ENCODE measurements at places on chromosomes 12 and 14.

- DNase-seq: no peak
Observed at GRCh38 chr12:105166736-105167135, 59.2 kb downstream of the WASHC4 start.

- DNase-seq: no peak
Observed at GRCh38 chr12:130739571-130739970, 23.5 kb upstream of the RIMBP2 start.

DNA sequence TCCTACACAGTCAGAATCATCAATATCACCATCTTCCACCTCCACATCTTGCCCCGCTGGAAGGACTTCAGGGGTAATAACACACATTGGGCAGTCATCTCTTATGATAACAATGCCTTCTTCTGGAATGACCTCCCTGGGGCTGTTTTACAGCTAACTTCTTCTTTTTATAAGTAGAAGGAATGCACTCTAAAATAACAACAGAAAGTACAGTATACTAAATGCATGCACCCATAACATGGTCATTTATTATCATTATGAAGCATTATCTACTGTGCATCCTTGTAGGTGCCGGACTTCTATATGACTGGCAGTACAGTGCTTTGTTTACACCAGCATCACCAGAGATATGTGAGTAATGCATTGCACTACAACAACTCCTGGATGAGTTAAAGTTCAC is 19.0 kb upstream of the NUAK1 start:
- DNase-seq: no peak

GRCh38 chr12:52271158-52271557 is 3.3 kb upstream of the KRT86 start:
- no peak for DNase-seq

DNA sequence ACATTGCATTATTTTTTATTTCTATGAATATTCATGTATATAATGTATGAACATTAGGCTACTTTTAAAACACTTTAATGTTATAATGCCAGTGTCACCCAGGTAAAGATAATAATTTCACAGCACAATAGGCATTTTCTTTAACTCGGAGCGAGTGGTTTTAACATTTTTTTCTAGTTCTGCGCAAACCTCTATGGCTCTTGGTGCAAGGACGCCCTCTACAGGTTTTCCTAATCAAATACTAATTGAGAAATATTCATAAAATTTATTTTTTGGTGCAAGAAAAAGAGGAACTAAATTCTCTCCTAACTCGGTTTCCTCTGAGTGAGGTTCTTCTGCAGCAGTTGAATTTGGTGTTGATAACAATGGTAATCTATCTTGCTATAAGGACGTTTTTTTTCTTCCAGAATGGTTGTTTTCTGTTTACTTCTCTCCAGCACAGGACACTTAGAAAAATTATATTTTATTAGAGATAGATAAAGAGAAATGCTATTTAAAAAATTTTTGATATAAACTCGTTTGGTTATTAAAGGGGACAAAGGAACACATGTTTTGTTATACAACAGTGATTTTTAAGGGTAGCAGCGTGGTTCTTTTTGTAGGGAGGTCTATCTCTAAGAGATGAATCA is 2.4 kb upstream of the WIF1 start:
- peak; percentile 14 for DNase-seq

GRCh38 chr14:32939254-32940065 is 781 bp downstream of the NPAS3 start:
- DNase-seq: peak; percentile 46

DNA sequence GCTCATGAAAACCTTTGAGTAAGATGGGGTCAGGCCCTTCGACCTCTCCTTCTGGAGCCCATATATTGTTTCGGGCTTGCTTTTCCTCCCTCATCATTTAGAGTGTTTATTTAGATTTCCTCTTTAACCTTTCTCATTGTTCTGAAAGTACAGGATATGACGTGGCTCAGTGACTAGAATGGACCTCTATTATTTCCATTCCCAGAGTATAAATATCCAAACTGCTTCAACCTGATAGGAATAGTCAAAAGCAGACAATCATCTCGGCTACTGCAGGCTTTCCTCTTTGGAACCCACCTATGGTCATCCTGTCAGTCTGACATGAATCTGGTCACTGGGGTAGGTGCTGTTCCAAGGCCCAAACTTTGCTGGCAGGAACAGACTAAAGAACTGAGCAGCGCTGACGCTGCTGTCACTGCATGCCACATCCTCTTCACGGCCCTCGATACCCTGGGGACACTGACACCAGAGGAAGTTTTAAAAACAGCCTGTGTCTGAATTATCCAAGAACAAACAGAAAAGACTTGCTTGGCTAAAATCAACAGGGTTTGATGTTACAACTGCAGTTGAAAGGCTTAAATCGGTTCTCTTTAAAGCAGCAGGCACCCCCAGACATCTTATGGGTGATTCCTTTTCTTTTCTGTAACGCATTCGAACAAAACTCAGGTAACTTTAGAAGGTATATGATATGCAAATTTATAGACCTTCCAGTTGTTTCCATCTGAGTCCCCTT is 5.0 kb upstream of the DDX47 start:
- no peak for DNase-seq

DNA sequence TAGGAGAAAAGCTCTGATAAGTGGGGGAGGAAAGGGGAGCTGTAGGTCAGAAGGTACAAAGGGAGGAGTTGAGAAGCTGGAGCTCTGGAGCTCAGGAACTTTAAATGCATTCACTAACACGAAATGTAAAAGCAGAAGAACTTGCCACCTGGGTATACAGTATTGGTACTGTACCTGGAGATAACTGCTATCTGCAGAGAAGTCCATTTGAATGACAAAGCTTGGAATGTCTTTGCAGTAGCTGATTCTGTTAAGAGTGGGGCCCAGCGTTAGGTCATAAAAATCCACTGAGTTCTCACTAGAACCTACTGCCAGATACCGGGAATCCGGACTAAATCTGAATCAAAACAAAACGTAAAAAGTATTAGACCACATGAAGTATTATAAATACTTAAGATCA is 55.6 kb downstream of the ZC3H14 start:
- DNase-seq: no peak

- DNase-seq: peak; percentile 61
Observed at GRCh38 chr14:53956427-53957201, at the start of gene BMP4. Gene BMP4, minus strand, starts transcription at chr14:53956825. Its CDS starts 4,603 bp downstream, at chr14:53952222.

DNA sequence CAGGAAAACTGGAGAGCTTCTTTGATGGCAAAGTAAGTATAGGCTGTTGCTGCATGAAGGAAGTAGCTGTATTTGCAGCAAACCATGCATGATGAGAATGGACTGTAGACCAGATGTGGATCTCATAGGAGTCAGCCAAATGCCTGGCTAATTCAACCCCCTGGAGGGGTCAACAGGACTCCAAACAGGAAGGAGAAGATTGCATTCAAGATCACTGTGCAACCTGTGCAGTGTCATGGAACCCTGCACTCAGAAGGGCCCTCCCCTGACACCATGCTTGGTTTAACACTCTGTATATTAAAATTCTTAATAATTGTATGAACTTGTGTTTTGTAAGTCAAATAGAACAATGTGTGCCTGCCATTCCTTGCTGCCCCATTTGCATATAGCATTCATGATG is 225.1 kb upstream of the FSCB start:
- DNase-seq: no peak

DNA sequence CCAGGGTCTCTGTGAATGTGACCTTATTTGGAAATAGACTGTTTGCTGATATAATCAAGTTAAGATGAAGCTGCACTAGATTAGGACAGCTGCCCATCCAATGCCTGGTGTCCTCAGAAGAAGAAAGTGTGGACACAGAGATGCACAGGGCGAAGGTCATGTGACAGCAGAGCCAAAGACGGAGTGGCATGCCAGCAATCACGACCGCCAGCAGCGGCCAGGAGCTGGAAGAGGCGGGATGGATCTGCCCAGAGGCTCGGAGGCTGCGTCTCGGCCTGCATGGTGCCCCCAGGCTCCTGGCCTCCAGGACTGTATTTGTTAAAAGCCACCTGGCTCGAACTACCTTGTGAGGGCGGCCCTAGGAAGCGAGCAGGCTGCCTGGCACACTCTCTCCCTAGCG is 76.5 kb downstream of the RFLNA start:
- no peak for DNase-seq

DNA sequence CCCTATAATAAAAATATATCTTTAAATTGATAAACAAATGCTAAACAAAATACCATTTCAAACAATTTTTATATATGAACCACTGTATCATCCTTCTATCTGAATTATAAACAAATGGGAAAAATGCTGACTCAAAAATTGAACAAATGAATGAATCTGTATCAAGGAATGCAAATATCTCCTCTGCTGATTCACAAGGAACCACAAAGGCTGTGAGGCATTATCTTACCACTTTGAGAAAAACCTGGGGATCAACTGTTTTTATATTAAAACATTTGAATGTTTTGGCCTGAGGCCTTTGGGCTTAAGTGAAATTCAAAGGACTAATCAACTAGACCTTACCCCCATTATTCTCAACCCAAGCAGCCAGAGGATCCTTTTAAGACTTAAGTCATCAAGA is 86.3 kb downstream of the EML5 start:
- DNase-seq: no peak

GRCh38 chr14:54474232-54474793 is 14.5 kb downstream of the GMFB start:
- no peak for DNase-seq

DNA sequence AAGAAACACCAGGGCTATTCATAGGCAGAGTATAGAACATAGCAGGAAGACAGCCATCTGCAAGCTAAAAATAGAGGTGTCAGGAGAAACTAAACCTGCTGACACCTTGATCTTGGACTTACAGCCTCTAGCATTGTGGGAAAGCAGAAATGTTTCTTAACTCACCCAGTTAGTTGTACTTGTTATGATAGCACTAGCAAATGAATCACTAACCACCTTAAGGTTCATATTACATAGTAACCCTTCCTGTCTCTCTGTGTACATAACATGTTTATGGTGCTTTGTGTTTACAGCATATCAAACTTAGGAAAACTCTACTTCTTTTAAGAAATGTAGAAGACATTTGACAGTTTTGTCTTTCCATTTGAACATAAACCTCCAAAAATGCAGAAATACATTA is 1031.3 kb downstream of the FSCB start:
- no peak for DNase-seq

DNA sequence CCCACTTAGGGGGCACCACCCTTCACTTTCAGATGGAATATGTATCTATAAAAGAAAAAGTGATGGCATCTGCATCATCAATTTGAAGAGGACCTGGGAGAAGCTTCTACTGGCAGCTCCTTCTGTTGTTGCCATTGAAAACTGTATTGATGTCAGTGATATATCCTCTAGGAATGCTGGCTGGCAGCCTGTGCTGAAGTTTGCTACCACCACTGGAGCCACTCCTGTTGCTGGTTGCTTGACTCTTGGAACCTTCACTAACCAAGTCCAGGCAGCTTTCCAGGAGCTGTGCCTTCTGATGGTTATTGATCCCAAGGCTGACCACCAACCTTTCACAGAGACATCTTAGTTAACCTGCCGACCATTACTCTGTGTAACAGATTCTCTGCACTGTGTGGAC is 44.7 kb downstream of the RIMKLB start:
- no peak for DNase-seq

DNA sequence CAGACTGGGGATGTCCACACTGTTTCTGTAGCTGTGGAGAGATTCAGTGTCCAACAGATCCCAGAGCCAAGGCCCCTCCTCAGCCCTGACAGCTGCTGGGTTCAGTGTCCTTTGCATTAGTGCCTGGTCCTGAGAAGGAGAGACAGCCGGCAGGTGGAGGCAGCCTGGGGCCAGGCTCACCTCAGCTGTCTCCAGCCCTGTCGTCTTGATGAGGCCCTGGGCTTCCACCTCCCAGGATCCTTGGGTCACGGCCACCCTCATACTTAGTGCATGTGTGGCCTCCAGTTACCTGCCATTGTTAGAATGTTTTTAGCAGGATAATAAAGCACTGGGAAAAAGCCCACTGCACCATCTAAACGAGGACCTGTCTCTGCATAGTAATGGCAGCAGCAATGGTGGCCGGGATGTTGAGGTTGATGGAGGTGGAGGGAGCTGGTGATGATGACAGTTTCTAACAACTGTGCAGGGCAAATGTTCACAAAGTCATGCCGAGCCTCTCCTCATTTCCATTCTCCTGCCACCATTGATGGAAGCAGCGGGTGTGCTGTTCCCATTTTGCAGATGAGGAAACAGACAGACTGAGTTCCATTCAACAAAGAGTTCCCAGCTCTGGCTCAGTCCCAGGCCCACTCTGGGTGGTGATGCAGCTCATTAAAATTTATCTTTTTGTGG is 17.7 kb downstream of the ASB2 start:
- DNase-seq: no peak

GRCh38 chr14:104669697-104670096 is 19.7 kb upstream of the INF2 start:
- no peak for DNase-seq

DNA sequence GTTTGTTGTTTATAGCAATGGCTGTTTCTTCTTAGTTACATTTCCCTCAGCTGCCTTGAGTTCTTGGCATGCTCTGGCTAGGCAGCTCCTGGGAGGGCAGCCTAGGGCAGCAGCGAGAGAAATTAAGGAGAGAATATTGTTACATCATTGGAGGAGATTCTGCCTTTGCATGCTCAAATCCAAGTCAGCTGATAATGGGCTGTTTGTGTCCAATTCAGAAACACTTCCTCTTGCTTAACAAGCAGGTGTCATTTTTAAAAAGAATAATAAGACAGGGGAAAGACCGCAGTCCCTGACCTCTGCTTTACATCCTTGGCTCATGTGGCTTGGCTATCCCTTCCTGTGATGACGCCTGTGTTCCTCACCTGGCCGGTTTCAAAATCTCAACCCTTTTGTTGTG is 76.9 kb downstream of the ESR2 start:
- DNase-seq: no peak

- no peak for DNase-seq
Observed at GRCh38 chr12:53325511-53326061, 4.2 kb upstream of the AAAS start.

GRCh38 chr14:39781466-39781865 is 349.2 kb upstream of the FBXO33 start:
- no peak for DNase-seq

DNA sequence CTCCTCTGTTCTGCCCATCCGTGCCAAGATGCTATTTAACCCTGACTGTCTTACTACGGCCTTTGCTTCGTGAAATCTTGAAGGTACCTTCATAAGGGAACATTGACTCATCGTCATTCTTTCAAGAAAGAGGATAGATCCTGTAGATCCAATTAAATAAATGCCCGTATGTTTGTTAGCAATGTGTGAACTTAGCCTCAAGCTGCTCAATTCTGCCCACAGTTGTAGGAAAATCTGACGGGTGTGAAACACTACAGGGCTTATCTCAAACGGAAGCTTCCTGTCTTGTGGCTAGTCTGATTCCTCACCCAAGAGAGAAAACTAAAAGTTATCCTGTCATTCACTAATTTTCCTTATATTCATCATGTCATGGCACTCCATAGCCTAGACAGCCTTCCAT is 168.0 kb upstream of the TBX3 start:
- DNase-seq: no peak

- no peak for DNase-seq
Observed at GRCh38 chr12:53223389-53224060, 8.5 kb downstream of the RARG start.

GRCh38 chr12:27057543-27057942 is 24.8 kb downstream of the C12orf71 start:
- no peak for DNase-seq

- no peak for DNase-seq
Observed at GRCh38 chr12:9760699-9761418, at the start of gene CD69. Gene CD69, minus strand, starts transcription at chr12:9760901. Its CDS starts 81 bp downstream, at chr12:9760820.

Measured in HTR-8/SVneo (cell line).